ENCODE measurements at places on chromosomes 6 and 20. TPM values are rescaled to one million over a fixed set of nuclear protein-coding genes. Genes with fewer than 3 reads are reported as not detected.

LY6G6D gene
- total RNA-seq, result not detected

HLA-DQB1 gene
- total RNA-seq, result not detected

OXT gene
- not detected for total RNA-seq

MYLK2 gene
- not detected for total RNA-seq

FOXC1 gene
- 0.80 TPM for total RNA-seq

PHACTR3 gene
- total RNA-seq, result 7.1 TPM

MTCH1 gene
- total RNA-seq, result 123 TPM

GSTA3 gene
- not detected for total RNA-seq

TP53TG5 gene
- total RNA-seq, result not detected

GNAS-AS1 gene
- 0.55 TPM for total RNA-seq

EYA4 gene
- total RNA-seq, result 0.27 TPM

SLC26A8 gene
- not detected for total RNA-seq

MYCT1 gene
- total RNA-seq, result 0.20 TPM

PRRC2A gene
- 63.9 TPM for total RNA-seq

CST2 gene
- total RNA-seq, result not detected

SGK2 gene
- 125 TPM for total RNA-seq

HLA-DRB5 gene
- 7.8 TPM for total RNA-seq

AVP gene
- total RNA-seq, result not detected

TMEM14A gene
- total RNA-seq, result 35.8 TPM

STAU1 gene
- total RNA-seq, result 78.4 TPM

LY86 gene
- total RNA-seq, result 10.0 TPM

RNF39 gene
- 0.27 TPM for total RNA-seq

Measured in transverse colon (tissue), 4 donors.